Naive thymus-derived CD8-positive, alpha-beta T cell (primary cell): ENCODE measurements at places on chromosomes 1 and 21.

GRCh38 chr21:39840373-39841097 lies 26.7 kb upstream of the PCP4 start:
- no peak for DNase-seq

DNA sequence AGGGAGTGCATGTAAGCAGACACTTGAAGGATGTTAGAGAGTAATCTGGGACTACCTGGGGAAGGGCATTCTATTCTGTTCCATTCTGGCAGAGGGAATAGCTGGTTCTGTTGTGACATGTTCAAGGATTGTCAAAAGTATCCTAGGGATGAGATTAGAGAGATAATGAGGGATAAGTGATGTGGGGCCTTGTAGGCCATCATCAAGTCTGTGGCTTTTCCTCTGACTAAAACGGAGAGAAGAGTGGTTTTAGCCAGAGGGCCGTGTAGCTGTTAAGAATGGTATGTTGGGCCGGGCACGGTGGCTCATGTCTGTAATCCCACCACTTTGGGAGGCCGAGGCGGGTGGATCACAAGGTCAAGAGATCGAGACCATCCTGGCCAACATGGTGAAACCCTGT lies 23.6 kb downstream of the TGFB2 start:
- DNase-seq = no peak

DNA sequence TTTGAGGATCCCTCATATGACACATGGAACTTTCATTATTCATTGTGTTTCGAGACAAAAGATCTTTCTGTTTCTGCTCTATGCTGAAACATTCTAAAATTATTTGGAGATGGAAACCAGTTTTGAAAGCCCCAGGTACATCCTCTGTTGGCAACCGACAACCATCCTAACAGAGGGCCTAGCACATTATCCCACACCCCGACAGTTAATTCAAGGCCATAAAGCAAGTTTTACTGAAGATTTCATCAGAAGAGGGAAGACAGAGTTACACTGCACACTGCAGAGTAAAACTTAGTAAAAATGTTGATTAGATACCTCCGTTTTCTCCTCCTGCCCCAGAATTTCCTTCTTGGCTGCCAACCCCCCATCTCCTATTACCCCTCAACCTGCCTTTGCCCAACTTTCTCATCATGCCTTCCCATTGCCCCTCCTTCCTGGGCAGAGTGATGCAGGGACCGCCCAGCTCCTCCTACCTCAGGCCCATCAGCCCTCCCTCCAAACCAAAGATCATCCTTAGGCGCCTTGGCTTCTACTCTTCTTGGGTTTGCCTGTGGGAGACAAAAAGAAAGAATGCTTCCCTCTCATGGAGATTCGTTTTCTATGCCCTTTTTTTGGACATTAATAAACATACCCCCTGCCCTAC lies 52.9 kb upstream of the CITED4 start:
- DNase-seq = no peak

DNA sequence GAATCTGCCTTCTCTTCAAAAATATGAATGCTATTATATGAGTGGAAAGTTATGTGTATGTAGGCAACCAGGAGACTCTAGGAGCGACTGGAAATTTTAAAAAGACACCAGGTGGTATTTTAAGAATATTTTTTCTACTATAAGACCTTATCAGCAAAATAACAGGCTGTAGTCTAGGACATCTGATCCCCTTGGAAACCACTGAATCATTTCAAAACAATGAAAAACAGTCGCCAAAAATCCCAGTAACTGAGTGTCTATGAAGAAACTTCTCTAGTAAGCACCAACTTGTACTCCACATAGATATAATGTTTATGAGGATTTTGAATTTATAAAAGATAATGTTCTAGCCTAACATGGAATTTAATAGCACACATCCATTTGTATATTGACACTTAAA lies 358.5 kb downstream of the GPATCH2 start:
- no peak for DNase-seq

DNA sequence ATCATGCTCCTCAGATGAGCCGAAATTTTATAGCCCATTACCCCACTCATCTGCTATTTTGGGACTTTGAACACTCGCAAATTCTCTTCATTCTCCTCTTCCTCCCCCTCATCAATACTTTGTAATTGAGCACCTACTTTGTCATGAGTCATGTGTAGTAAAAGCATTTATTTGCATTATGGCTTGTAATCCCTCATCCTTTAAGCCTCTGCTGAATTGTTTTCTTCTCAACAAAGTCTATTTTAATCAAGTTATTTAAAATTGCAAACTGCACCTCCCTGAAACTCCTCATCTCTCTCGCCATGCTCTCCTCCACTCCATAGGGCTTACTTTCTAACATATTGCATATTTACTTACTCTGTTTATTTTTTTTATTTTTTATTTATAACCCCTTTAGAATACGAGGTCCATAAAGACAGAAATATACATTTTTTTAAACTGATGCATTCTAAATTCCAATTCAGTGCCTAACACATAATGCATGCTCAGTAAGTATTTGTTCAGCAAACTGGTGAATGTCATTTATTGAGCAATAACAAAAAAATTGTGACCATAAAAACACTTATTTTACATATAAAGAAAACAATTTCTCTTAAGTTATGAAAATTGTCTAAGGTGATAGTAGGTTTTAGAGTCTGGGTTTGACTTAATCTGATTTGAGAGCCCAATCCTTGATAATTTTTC lies 161.7 kb downstream of the FASLG start:
- DNase-seq = no peak

- no peak for DNase-seq
Measured at GRCh38 chr1:54777011-54777410, 12.7 kb upstream of the PARS2 start.

GRCh38 chr21:32331444-32332305 lies 33.0 kb downstream of the MRAP start:
- DNase-seq = no peak
